Placental epithelial cell (primary cell): ENCODE measurements at places on chromosomes 1 and 21. TPM values are rescaled to one million over a fixed set of nuclear protein-coding genes. Genes with fewer than 3 reads are reported as not detected.

OPTC gene
- total RNA-seq, result 0.76 TPM in 1 of 2 replicates, not detected in the other

SKI gene
- 23.7 and 36.9 TPM in 2 replicates for total RNA-seq

VSIG8 gene
- total RNA-seq, result 0.22 and 0.39 TPM in 2 replicates

RCSD1 gene
- total RNA-seq, result not detected in 2 replicates

FAM3B gene
- not detected in 2 replicates for total RNA-seq
